Stimulated activated CD8-positive, alpha-beta memory T cell treated with anti-CD3 and anti-CD28 coated beads, Interleukin-4, amount 100 ng/mL, for 24 hours (primary cell): ENCODE measurements at places on chromosomes 5 and 9.

- no peak for DNase-seq
These were observed 174.7 kb downstream of the HMHB1 start for GRCh38 chr5:143986516-143987212.

GRCh38 chr9:6348766-6349165 lies 20.6 kb downstream of the TPD52L3 start:
- no peak for DNase-seq

GRCh38 chr9:90860382-90860781 lies 58.8 kb downstream of the SYK start:
- DNase-seq: no peak

DNA sequence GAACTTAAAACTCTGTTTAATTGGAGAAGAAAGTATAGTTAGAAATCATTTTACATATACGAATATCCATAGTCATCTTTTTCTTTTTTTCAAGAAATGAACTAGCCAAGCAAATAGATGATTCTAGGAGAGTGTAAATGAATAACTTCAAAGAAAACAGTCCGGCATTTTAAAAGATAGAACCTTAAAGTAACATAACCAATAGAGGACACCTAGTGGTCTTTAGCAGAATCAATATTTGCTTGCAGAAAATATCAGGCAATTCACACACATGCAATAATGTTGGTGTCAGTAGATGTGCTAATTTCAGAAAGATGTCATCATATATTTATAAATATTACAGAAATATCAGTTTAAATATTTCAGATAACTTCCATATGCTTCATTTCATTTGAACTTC lies 57.1 kb downstream of the HCN1 start:
- DNase-seq: no peak

- DNase-seq: no peak
These were observed 241.2 kb downstream of the FAM114A2 start for GRCh38 chr5:153797484-153797883.

DNA sequence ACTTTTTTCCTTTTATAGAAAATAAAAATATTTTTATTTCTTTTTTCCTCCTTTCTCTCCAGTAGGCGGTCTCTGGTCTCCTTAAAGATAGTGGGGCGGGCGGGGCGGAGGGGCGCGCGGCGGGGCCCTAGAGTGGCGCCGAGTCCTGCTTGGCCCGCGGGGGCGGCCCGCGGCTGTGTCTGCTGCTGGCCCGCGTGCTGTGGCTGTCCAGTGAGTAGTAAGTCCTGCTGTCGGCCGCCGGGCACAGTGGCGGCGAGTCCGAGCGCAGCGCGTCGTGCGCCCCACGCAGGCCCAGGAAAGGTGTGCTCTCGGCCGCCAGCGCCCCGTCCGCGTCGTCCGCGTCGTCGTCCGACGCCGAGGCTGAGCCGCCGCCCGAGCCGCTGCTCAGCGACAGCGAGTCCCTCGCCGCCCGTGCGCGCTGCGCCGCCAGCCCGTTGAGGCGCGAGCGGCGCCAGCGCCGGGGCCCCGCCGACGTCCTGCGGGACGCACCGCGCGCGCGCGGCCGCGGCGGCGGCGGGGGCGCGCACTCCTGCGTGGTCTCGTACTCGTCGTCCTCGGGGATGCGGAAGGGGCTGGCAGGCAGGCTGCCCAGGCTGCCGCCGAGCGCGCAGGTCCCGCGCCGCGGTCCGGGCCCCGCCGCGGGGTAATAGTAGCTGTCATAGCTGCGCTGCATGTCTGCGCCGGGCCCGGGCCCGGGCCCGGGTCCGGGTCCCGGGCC lies 52.3 kb downstream of the PSD2 start:
- DNase-seq: peak; percentile 66

GRCh38 chr5:2910401-2911175 lies 159.1 kb upstream of the IRX2 start:
- no peak for DNase-seq

DNA sequence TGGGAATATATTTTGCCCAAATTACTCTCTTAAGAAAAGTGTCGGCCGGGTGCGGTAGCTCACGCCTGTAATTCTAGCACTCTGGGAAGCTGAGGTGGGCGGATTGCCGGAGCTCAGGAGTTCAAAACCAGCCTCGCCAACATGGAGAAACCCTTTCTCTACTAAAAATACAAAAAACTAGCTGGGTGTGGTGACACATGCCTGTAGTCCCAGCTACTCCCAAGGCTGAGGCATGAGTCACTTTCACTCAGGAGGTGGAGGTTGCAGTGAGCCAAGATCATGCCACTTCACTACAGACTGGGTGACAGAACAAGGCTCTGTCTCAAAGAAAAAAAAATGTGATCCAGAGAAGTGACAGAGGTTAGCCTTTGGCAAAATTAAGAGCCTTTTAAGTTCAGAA lies 26.4 kb upstream of the TMEM171 start:
- no peak for DNase-seq

DNA sequence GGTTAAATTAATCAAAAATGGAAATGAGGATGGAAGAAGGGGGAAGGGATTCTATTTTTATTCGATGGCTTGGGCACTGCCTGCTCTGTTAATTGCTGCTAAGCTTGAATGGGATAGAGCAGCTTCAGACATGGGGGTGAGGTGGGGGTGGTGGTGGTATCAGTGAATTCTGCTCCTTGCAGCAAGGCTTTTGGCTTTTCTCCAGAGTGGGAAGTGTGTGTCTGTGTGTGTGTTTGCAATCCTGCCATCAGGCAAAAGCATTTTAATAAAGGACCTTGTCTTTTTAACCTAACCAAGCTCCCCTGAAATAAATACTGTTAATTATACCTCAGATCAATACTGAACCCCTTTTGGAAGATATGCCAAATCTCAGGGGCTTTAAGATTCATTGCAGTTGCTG lies 110.9 kb upstream of the GPR151 start:
- no peak for DNase-seq

- DNase-seq: no peak
These were observed 1587.7 kb upstream of the ACO1 start for GRCh38 chr9:30796764-30797163.

- no peak for DNase-seq
These were observed 205.0 kb upstream of the DAPK1 start for GRCh38 chr9:87292449-87293191.

DNA sequence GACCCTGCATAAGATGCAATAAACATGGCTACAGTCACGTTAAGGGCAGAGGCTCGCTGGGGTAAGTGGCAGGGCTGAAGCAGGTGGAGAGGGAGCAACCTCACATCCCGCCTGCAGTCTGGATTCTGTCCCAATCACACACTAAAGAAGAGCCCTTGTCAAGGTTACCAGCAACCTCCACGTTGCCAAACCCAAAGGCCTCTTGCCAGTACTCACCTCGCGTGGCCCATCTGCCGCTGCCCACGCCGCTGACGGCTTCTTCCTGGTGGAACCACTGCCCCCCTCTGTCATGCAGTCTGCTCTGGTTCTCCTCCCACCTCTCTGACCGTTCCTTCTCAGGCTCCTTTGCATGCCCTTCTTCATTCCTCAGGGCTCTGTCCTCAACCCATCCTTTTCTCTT lies 8.8 kb downstream of the AQP7 start:
- no peak for DNase-seq
